ENCODE measurements at places on chromosomes 1 and 21.
A peak's percentile ranks its signal among the peaks of the same experiment; 100 is the strongest.

DNA sequence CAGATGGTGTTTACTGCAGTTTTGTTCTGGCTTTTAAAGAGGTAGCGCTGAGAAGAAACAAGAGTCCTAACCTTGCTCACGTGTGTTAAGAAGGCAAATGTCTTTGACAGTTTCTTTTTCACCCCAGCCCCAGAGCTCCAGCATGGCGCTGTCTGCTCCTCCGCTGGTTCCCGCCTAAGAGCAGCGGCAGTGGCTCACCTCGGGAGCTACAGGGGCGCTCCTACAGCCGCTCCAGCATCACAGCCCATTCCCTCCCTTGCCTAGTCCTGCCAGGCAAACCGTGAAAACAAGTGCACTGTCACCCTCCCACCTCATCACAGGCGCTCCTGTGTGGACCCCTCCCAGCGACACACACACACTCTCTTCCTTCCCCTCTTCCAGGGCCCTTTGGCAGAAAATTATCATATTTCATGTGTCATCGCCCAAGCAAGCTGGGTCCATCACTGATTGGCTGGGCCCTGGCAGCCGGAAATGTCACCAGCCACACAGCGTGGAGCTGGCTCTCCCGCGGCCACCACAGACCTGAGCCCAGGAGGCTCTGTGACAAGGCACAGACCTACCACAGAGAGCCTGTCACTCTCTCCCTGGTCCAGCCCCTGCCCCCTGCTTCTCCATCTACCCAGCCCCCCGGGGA is 1.2 kb upstream of the HIVEP3 start:
- peak; percentile 43 for DNase-seq

DNA sequence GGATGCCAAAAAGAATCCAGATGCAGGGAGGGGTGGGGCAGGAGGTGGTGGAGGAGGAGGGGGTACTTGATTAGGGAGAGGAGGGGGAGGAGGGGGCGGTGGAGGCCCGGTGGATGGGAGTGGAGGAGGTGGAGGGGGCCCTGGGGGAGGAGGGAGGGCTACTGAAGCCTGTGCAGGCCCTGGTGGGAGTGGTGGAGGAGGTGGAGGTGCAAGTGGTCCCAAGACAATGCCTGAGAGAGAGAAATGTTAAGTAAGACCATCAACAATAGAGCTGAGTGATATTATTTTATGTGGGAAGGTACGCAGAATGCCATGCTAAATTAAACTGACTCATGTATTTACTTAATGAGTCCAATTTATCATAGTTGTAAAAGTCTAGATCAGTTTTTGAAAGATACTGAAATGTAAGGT is 86.8 kb upstream of the LBR start:
- DNase-seq, result no peak

GRCh38 chr1:30638811-30639210 is 84.6 kb downstream of the MATN1 start:
- DNase-seq, result no peak

- no peak for DNase-seq
These were observed 71.5 kb upstream of the DISP3 start for GRCh38 chr1:11407301-11407994.

DNA sequence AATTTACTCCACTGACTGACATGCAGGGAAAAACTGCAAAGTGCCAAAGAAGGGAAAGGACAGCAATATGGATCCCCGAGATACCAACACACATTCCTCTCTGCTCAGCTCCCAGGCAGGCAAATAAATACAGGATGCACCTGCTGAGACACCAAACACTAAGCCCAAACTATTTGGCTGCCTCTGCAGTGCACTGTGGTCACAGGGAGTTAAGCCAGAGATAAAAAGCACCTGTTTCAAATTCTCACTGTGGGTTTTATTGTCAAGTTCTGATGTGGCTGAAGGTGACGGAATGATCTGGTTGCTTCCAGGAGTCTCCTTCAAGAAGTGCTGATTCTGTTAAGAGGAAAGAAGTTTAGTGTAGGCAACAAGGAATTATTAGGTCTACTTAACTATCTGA is 17.7 kb downstream of the TEX38 start:
- DNase-seq, result no peak

GRCh38 chr1:31372051-31372450 is 825 bp downstream of the FABP3 start:
- DNase-seq, result no peak

GRCh38 chr1:90277270-90277669 is 282.4 kb downstream of the ZNF326 start:
- no peak for DNase-seq

DNA sequence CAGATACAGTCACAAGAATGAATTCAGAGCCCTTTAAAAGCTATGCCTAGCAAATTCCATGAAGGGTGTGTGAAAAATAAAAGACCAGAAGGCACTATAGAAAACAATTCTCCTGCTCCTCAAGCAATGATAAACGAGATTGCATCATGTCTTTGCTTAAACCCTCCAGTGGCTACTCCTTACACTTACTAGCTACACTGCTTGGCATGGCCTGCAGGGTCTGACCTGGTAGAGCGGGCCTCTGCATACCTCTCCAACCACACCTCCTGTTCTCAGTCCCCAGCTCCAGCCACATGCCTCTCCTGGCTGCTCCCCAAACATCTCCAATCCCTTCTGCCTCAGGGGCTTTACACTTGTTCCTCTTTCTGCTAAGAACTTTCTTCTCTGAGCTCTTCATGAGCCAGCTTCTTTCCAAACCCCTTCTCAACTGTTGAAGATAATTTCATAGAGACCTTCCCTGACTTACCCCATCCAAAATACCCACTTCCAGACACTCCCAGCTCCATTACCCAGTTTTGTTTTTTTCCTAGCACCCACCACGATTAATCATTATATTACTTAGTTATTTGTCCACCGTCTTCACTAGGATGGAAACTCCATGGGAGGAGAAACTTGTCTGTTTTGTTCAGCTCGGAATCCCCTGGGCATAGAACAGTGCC is 11.2 kb upstream of the CREG1 start:
- no peak for DNase-seq

DNA sequence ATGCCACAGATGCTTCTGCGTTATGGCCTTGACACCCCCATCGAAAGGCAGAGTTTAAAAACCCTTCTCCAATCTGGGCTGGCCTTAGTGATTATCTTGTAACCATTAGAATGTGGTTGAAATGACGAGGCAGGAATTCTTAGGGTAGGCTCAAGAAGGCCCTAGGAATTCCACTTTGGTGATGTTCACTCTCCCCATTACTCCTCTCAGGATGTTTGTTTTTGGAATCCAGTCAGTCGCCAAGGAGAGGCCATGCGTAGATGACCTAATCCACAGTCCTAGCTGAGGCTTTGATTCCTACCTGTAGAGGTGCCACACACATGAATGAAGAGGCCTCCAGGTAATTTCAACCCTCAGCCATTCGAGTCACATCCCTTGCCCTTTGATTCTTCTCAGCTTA is 318.2 kb downstream of the NEGR1 start:
- no peak for DNase-seq

DNA sequence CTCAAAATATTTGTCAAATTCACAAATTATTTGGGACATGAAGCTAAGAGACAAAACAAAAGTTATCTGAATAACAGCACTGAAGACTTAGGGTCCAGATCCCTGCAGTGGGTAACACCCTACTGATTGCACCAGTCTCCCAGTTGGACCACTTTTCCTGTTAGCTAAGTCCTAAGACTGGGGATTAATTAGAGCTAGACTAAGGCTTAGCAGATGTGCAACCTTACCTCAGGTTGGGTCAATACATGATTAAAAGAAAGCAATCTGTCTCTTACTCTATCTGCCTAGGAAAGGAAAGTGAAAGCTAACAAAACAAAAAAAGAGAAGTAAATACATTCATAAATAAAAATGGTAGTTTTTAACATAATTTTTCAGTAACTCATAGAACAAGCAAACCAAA is 737.2 kb upstream of the CHRM3 start:
- no peak for DNase-seq

DNA sequence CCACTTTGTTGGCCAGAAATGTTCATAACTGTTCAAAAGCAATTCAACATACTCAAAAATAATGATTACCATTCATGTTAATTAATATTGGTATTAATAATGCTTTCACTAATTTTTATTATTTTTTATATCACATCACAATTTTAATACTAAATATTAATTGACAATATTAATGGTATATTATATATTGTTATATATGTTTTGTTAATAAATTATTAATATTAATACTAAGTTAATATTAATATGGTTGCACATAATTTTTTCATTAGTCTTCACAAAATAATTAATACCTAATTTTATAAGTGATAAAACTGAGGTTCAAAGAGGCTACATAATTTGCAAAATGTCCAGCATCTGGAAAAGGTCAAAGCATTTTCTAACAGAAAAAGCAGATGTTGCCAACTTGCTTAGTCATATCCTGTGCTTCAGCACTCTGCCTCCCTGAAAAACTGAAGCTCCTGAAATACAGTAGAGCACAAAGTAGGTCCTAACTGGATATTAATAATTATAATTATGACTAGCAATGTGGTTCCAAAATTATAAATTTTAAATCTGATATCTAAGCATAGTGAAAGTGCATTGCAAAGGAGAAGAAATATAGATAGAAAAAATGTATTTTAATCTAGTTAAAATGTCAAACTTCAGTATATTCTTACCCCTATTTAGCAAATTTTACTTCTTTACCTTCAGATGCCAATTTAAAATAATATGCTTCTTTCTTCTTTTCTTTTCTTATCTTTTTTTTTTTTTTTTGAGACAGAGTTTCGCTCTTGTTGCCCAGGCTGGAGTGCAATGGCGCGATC is 123.2 kb upstream of the TNFSF4 start:
- peak; percentile 14 for DNase-seq

DNA sequence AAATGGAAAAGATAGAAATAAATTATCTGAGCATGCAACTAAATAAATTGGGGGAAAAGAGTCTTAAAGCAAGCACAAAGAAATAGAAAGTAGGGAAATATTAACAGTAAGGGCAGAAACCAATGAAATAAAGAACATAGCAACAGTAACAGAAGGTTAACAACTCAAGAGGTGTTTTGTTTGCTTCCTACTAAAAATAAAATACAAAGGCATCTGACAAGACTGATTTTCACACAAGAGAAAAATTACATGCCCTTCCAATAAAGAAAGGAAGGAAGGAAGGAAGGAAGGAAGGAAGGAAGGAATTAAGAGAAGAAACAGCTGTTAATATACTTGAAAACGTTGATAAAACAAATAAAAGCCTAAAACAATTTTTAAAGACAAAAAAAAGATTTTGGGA is 240.2 kb downstream of the SEC16B start:
- DNase-seq, result no peak

- no peak for DNase-seq
These were observed 10.6 kb downstream of the ID3 start for GRCh38 chr1:23548704-23549143.

- no peak for DNase-seq
These were observed 18.9 kb downstream of the PGBD2 start for GRCh38 chr1:248924696-248925532.

GRCh38 chr1:17290553-17290952 is 17.4 kb upstream of the PADI4 start:
- DNase-seq, result no peak

DNA sequence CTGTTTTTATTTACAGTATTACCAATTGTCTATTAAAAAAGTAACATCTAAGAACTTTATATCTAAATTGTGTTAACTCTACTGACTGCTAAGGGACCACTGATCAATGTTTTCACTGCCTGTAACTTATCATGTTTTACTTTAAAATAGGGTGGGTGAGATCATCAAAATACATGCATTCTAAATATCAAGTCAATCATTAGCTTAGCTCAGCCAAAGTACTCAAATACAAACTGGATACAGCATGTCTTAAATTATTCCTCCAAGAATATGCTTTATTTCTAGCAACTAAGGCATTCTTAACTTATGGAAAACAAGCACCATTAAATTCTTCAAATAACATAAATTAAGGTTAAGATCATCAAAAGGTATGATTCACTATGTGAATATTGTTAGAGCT is 638.7 kb upstream of the RGS18 start:
- DNase-seq, result no peak

DNA sequence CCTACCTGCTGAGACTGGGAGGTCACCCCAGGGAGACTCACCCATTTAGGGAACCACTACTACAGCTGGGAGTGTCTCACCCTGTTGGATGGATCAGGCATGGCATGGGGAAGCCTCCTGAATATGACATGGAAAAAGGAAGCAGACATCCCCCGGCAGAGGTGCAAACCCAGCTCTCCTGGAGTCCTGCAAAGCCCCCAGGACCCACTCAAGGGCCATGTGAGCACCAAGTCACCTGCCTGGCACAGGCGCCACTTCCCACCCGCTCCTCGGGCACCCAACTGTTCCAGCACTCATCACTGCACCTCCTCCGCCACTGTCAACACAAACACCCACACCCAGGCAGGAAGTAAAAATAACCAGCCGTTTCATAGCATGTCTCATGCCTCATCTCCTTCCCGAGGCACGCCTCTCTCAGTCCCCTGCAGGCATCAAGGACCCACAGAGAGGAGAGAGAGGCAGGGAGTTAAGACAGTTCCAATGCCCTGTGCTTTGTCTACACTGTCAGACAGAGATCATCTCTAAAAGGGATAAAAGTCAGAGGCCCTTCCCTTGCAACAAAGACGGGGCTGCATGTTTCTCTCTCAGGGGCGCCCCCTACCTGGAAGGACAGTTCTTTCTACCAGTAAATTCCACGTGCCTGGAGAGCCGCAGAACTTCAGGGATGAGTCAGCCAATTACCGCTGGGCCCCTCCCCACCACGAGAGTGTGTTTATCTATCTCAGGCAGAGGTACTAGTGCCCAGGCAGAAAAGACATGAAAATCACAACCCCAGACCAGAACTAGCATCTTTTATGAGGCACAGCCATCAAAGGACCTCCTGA is 150.1 kb upstream of the SOD1 start:
- no peak for DNase-seq

DNA sequence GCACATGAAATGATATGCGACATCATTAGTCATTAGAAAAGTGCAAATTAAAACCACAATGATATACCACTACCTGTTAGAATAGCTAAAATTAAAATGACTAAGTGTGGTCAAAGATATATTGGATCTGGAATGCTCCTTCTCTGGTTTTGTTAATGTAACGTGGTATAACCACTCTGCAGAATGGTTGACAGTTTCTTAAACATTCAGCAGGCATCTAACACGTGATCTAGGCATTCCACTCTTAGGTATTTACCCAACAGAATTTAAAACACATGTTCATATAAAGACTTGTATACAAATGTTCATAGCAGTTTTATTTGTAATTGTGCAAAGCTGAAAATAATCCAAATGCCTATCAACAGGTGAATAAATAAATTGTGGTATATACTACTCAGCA is 165.0 kb upstream of the PLXNA2 start:
- no peak for DNase-seq

DNA sequence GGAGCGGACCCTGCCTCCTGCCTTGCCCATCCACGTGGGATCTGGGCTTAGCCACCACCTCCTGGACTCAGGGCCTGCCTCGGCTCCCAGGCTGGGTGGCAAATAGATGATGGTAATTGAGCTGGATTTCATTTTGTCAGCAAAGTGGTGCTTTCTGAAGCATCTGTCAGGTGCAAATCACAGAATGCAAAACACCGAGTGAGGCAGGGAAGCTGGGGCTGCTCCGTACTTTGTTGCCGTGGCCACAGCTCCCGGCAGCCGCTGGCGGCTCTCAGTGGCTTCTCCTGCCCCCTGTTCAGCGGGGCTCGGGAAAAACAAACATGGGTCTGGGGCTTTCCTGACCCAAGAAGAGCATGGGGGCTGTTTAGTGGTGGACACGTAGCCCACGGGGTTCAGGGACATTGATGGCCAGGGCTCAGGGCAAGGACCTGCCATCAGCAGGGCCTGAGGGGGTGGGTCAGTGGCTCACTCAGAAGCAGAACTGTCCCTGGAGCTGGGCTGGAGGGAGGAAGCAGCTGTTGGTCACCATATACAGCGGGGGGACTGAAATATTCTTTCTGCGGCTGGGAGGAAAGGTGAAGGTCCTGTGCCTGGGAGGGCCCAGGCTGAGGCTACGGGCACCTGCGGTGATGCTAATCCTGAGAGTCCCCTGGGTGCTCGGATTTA is 130.0 kb upstream of the VAMP3 start:
- DNase-seq, result no peak

Data from hepatic stellate cell (primary cell).